ENCODE measurements at places on chromosomes 16 and 17. TPM values are rescaled to one million over a fixed set of nuclear protein-coding genes. Genes with fewer than 3 reads are reported as not detected.
A peak's percentile ranks its signal among the peaks of the same experiment; 100 is the strongest.

- DNase-seq = no peak
Measured at GRCh38 chr17:43695970-43696865, 34.5 kb upstream of the MEOX1 start.

GRCh38 chr17:51610155-51610554 lies 349.8 kb downstream of the UTP18 start:
- no peak for DNase-seq

- no peak for DNase-seq
Measured at GRCh38 chr16:80986557-80986956, 20.1 kb downstream of the CMC2 start.

DNA sequence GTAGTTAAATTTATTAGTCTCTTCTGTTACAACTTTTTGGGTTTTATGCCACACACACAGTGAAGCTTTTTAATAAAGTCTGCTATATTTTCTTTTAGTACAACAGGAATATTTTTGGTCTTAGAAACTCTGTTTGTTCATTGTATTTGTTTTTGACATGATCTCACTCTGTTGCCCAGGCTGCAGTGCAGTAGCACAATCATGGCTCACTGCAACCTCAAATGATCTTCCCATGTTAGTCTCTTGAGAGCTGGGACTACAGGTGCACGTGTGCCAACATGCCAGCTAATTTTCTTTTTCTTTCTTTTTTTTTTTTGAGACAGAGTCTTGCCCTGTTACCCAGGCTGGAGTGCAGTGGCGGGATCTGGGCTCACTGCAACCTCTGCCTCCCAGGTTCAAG lies 27.1 kb downstream of the PPM1D start:
- DNase-seq = no peak

- DNase-seq = peak; percentile 51
Measured at GRCh38 chr16:19680881-19681340, 37.1 kb downstream of the KNOP1 start.

The MYH13 gene
- not detected for total RNA-seq

GRCh38 chr17:63116967-63117830 lies 151.2 kb downstream of the TANC2 start:
- DNase-seq = peak; percentile 58

DNA sequence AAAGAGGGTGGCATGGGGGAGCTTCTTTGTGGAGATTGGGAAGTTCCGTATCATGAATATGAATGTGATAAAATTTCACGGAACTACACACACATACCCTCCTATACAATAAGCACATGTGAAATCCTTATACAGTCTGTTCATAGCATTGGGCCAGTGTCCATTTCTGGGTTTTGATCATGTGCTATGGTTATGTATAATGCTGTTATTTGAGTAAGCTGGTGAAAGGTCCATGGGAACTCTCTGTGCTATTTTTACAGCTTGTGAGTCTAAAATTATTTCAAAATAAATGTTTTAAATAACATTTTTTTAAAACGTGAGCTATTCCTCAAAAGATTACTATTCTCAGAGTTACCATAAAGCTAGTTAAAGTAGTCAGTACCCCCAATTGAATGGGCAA lies 205.2 kb upstream of the CACNG5 start:
- DNase-seq = no peak

The MYH2 gene
- total RNA-seq = not detected

The SP2 gene
- 22.4 TPM for total RNA-seq

The KRTAP29-1 gene
- total RNA-seq = not detected

- no peak for DNase-seq
Measured at GRCh38 chr16:31107465-31107867, 720 bp upstream of the BCKDK start.

- DNase-seq = no peak
Measured at GRCh38 chr16:51876934-51877333, 670.0 kb downstream of the TOX3 start.

- no peak for DNase-seq
Measured at GRCh38 chr16:56742030-56742984, 12.4 kb downstream of the NUP93 start.

Measured in Calu3 (cell line).